Hepatocyte (in vitro differentiated cells): ENCODE measurements at places on chromosomes 1 and 21. TPM values are rescaled to one million over a fixed set of nuclear protein-coding genes. Genes with fewer than 3 reads are reported as not detected.

CFH gene
- polyA plus RNA-seq: 41.4 and 63.2 TPM in 2 replicates

OR2L8 gene
- polyA plus RNA-seq: not detected in 2 replicates

ITPKB gene
- 7.4 and 13.8 TPM in 2 replicates for polyA plus RNA-seq

KRTAP7-1 gene
- not detected in 2 replicates for polyA plus RNA-seq

GPR52 gene
- not detected in 2 replicates for polyA plus RNA-seq

LIPI gene
- not detected in 2 replicates for polyA plus RNA-seq

LRRC38 gene
- 14.0 and 26.7 TPM in 2 replicates for polyA plus RNA-seq

PTPN7 gene
- polyA plus RNA-seq: 0.35 and 0.41 TPM in 2 replicates

SLC5A3 gene
- 8.1 and 9.2 TPM in 2 replicates for polyA plus RNA-seq

KDF1 gene
- polyA plus RNA-seq: 17.2 and 21.9 TPM in 2 replicates

OR2T2 gene
- not detected in 2 replicates for polyA plus RNA-seq

FAM76A gene
- polyA plus RNA-seq: 1.8 and 3.5 TPM in 2 replicates

TNNI3K gene
- 1.2 TPM in 1 of 2 replicates, not detected in the other for polyA plus RNA-seq

PTGER3 gene
- 0.36 and 1.0 TPM in 2 replicates for polyA plus RNA-seq

NADK gene
- polyA plus RNA-seq: 57.3 and 68.2 TPM in 2 replicates

DNA sequence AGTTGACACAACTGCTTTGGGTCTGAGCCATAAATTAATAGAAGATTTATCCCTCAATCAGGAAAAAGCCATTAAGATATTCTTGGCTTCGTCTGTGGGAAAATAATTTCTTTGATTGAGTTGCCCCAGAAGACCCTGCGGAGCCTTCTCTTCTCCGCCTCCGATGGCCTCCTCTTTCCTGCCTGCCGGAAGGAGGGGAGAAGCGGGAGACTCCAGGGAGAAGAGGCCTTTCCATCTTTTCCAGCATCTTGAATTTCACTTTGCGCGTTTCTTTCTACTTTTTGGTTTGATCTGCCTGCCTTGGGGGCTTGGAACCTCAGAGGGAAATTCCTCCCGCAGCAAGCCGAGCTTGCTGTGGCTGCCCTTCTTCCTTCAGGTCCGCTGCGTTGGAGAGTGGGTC lies 16.8 kb downstream of the HLX start:
- no peak for DNase-seq

DNA sequence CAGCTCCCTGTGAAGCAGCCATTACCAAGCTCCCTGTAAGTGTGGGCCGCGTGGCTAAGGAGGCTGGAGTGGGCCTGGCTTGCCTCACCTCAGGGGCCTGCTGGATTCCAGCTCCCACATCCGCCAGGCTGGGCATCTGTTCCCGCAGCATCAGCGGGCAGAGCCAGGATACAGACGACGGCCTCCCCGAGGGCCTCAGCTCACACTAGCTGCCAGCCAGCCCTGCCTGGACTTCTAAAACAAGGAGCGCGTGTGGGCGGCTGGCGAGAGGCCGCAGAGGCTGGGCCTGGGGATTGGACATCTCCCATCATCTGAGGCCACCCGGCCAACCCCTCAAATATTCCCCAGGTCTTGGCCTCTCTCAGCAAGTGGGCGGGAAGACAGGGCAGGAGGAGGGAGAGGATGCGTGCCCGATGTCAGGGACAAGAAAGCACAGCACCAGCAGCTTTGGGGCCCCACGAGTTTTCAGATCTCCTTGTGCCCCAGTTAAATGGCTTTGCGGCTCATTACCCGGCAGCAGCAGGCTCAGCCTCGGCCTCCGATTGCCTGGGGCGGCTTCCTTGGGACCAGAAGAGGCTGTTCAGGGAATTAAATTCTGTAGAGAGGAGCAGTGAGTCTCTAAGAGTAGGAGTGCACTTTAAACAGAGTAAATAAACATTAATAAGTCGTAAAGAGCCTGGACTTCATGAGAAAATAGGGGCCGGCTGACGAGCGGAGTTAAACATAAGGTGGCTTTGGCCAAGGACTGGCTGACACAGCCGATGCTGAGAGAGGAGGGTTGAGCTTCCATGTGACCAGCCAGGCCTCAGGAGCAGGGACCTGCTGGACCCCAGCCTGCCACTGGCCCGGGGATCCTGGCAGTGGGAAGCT lies 208.9 kb upstream of the C1orf174 start:
- DNase-seq: peak; percentile 13

DNA sequence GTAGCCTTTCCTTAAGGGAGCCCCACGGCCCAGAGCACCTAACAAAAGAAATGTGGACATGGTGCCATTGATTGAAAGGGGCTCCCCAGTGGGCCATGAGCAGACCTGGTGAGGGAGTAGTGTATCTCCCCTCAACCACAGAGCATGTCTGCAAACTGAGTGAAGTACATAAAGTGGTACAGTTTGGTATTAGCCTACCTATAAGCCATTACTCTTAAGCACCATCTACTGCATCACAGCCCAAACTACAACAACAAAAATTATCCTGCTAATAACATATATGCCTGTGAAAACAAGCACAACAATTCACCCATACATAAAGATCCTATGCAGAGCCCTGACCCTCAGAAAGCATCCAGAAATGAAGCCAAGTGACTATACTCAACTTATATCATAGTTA lies 407.8 kb downstream of the PTPRC start:
- no peak for DNase-seq

DNA sequence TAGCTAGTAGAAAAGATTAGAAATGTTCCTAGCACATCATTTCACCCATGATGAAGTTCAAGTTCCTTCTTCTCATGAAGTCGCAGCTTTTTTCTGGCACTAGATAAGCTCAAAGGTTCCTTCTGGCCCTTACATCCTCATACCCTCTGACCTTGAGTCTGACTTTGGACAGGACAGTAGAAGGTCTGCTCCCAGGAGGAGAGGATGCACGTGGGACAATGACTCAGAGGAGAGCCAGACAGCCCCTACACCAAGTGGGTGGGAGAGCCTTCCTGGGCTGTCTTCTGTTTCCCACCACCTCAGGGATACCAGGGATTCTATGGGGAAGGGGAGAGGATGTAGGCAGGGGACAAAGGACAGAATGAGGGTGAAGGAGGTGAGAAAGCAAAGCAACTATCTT lies 86.0 kb downstream of the HHIPL2 start:
- DNase-seq: no peak

- no peak for DNase-seq
Observed at GRCh38 chr1:56863265-56863992, 8.8 kb downstream of the C8A start.

GRCh38 chr1:119603695-119604094 lies 44.4 kb downstream of the ZNF697 start:
- DNase-seq: no peak

- no peak for DNase-seq
Observed at GRCh38 chr1:46526013-46526690, 25.3 kb downstream of the KNCN start.

DNA sequence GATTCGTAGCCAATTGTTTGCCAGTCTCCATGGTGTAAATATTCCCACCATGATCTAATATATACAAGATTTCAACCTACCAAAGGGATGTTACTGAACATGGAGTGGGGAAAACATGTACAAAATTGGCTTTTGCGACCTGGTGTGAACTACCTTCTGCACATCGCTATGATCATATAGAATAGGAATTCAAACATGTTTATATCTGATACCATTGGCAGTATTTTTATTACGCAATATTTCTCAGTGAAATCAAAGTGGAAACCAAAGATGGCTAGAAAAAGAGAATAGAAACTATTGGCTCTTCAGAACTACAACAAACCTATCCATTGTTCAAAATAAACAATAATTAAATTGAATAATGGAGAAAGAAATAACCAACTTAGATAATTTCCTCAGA lies 285.1 kb downstream of the TPR start:
- no peak for DNase-seq

DNA sequence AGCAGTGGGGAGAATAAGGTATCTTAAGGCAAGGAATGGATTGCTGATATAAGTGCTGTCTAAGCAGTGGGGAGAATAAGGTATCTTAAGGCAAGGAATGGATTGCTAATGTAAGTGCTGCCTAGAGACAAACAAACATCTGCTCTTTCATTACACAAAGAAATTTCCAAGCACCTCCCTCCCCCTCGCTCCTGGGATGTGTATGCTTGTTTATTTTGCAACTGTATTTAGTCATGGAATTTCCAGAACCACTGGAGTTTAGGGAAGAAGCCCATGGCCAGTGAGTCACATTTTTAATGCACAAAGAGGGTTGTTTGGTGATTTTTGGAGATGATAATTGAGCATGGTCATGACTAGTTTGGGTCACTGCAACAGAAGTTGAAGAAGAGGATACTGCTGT lies 21.5 kb downstream of the PDPN start:
- DNase-seq: peak; percentile 51

DNA sequence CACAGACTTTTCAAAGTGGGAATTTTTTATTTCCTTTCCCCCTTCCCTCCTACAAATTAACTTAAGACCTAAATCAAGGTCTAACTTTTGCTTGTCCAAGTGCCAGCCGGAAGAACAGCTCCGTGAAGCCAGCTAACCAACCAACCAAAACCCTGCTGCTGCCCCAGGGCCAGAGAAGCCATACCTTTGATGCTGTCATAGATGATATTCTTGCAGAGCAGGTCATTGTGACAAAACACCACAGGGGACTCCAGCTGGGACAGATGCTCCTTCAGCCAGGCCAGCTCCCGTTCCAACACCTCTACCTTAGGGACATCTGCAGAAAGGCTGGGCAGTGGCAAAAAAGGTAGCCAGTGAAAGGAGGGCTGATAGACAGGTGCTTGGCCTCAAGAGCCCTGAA lies 10.7 kb downstream of the ETNK2 start:
- DNase-seq: no peak

- DNase-seq: no peak
Observed at GRCh38 chr1:231781892-231782291, 155.3 kb downstream of the DISC1 start.

DNA sequence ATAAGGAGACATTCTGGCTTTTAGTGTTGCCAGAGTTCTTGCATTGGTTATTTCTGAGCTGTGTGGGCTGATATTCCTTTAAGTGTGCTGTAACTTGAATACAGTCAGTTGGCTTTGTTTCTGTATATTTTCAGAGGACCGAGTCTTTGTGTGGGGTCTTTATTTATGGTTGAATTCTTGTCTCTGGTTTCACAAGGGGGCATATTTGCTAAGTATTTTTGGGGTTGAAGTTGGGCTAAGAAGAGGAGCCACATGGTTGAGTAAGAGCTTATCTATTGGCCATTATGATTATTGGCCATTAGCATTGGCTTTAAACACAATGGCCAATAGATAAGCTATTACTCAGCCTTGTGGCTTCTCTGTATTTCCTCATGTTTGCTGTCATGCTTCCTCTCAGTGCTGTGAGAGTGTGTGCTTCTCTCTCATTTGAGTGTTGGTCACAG lies 26.3 kb upstream of the PTGFR start:
- DNase-seq: no peak

GRCh38 chr1:27575840-27576331 lies 28.1 kb downstream of the AHDC1 start:
- DNase-seq: peak; percentile 85

DNA sequence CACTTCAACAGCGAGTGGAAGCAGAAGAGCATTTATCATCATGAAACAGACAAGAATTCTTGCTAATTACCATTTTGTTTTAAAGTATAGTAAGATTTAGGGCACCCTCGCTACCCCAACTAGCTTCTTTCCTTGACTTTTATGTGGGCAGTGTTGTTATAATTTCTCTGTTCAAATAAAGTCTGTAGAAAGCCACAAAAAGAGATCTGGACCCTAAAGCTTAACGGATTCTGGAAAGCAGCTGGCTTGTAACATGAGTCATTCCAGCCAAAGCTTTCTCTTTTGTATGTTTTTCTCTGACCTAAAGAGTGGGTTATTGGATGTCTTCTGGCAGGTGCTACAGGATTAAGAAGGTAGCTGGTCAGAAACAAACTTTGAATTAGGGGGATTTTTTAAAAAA lies 37.4 kb downstream of the RUNX1 start:
- no peak for DNase-seq

DNA sequence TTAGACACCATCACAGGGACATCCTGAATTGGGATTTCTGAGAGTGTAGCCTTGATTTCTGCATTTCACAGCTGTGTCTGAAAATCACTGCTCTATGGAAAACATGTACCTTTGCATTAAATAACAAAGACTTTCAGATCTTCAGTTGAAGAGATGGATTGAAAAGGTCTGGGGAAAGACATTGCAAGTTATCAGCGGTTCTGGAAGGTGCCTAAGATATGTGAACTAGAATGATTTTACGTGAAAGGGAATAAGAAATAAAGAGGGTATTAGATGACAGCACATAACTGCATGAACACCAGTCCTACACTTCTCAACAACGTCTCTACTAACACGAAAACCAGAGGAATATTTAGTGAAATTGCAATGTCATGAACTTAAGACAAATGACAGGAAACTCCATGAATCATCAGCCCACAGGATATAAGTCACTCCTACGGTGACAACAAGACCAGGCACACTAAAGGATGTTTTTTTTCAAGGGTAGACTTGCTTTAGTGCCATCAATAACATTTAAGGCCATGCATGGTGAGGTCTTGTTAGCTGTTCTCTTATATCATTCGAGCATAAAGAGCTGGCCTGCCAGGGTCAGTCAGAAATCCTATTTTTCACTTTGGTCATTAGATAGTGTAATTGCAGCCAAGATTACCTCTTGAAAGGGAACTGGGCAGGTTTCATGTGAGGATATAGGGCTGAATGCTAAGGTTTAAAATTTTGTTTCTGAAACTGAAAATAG lies 283.1 kb downstream of the GRIK1 start:
- DNase-seq: no peak

DNA sequence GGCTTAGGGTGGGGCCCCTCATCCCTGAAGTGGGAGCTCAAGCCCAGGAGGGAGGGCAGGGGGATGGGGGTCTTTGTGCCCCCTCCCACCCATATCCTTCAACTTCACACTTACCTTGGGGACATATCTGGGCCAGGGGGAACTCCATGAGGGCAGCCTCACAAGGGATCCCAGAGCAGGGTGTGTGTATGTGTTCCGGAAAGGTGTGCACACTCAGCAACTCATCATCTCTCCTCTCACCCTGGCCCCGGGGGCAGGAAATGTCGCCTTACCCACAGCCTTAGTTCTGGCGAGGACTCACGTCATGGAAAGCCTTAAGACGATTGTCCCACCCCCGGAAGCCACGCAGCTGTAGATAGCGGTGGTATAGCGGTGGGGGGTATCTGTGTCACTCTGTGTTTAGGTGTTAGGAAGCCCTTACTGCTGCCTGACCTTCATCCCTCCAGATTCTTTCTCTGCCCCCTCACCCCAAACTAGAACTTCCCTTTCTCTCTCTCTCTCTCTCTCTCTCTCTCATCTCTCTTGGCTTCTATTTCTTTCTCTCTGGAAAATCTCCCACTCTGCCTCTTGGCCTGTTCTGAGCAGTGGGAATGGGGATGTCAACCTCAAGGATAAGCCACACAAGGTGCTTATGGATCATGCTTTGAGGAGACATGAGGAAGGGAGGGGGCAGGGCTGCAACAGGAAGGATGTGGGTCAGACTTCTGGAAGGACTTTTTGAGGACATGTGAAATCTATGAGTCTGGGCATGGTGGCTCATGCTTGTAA lies at the start of gene SH2D2A:
Gene SH2D2A (minus strand): TSS at position 288 of the 768 bp plus-strand sequence. CDS start 140 bp downstream, at position 148.
- no peak for DNase-seq

GRCh38 chr1:61318319-61319125 lies 236.2 kb downstream of the NFIA start:
- DNase-seq: peak; percentile 28

DNA sequence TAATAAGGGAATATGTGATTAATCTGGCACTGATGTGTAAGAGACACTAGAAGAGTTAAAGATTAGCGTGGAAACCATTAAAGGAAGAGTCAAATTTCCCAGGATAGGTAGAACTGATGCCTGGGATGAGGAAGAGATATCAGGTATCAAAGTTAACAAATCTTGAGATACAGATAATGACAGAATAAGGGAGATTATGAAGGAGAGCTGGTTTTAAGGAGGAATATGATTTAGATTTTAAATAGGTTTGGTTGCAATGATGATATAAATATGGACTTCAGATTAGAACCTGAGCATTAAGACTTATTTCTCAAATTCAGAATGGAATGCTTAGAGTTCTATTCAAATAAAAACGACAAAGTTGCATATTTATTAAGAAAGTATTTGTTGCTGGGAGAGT lies 26.2 kb downstream of the MAGI3 start:
- DNase-seq: no peak
